Tibial nerve (tissue), 4 donors: ENCODE measurements at places on chromosomes 12 and 14.

DNA sequence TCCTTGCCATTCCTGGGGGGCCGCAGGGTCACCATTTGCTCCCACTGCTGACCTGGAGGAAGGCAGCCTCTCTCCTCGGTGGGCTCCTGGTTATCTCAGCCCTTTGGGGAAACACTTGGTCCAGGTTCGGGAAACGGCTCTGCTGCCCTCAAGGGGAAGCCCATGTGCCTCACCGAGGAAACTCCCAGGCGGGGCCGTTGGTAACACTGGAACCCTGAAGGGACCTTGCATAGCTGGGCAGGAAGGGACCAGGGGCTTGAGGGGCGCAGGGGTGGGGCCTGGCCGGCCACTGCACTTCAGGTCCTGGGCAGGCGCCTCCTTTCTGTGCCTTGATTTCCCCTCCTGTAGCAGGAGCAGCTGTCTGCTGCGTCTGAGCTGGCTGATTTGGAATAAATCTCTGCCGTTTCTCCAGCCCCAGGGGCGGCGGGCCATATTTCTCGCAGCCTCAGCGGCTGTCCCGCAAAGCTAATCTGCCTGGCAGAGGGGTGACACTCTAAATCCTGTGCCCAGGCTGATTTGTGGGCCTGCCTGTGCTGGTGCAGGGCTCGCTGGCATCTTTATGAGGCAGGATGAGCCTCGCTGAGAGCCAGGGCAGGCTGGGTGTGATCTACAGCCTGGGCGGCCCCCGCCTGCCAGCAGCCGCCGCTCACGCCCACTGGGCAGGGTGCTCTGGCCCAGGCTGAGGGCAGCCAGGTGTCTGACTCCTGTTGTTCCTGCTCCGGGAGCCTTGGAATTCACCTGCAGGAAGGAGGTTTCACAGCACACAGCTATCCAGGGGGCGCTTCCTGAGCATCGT is 49.7 kb downstream of the KIF26A start:
- no peaks in the 10 kb centered on the region for H3K36me3 ChIP-seq
- no peaks in the 10 kb centered on the region for H3K4me1 ChIP-seq
- H3K4me3 ChIP-seq, result no peak overlapping the region
- no peak for DNase-seq
- H3K27ac ChIP-seq, result no peak overlapping the region

GRCh38 chr14:99524804-99525698 is 43.8 kb downstream of the CCNK start:
- no peak overlapping the region for H3K4me3 ChIP-seq
- no peaks in the 10 kb centered on the region for H3K36me3 ChIP-seq
- no peaks in the 10 kb centered on the region for H3K27me3 ChIP-seq
- no peak for DNase-seq
- peaks cover 12% of the 10 kb centered on the region for H3K4me1 ChIP-seq

GRCh38 chr14:61517911-61518384 is 177.4 kb upstream of the HIF1A start:
- no peak overlapping the region for H3K27ac ChIP-seq
- no peak for DNase-seq
- no peaks in the 10 kb centered on the region for H3K36me3 ChIP-seq
- no peak overlapping the region for H3K4me3 ChIP-seq

DNA sequence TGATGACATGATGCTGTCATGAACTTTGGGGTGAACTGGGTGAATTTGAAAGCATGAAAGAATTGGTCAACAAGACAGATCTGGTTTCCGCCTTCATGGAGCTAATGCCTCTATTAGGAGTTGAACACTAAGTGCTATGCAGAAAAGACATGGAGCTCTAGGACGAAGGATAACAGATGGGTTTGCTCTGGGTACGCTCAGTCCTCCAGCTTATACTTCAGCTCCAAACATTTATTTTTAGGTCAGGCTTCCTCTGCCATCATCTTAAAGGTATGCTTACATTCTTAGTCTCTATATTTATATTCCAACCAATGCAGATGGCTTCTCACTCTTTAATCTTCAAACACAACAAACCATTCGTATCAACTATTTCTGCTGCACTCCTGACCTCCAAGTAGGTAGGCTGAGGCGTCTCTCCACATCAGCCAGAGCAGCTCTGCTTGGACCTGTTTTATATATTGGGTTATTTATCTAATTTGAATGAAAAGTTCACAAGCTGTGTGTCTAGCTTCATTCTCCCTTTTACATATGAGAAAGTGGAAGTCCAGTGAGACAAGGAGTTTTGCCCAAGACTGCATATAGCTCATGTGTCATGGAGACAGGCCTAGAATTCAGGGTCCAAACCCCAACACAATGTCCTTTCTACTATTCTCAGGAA is 226.3 kb downstream of the SPTSSA start:
- H3K36me3 ChIP-seq, result no peaks in the 10 kb centered on the region
- DNase-seq, result no peak
- no peaks in the 10 kb centered on the region for H3K27me3 ChIP-seq
- no peaks in the 10 kb centered on the region for H3K4me1 ChIP-seq

GRCh38 chr14:61923348-61923747 is 161.1 kb downstream of the SNAPC1 start:
- DNase-seq, result no peak
- H3K4me3 ChIP-seq, result no peak overlapping the region
- H3K36me3 ChIP-seq, result no peaks in the 10 kb centered on the region
- no peaks in the 10 kb centered on the region for H3K27me3 ChIP-seq
